ENCODE measurements at places on chromosomes 12 and 14.

DNA sequence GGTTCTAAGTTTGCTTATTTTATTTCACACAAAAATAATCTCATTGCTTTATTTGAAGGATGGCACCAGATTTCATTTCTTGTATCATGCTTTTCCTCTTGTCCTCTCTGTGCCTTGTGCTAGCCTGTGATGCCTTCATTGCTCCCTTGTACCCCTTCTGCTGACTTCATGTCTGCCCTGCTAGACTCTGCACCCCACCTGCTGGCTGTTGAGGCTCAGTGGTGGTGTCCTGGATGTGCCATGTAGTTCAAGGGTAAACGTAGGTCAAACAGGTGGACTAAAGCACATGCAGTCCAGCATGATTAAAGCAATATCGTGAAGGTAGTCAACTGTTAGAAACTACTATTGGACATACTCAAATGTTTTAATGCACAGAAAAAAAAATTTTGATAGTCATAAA, 21.6 kb downstream of the MRPS35 start:
- DNase-seq: peak; percentile 21

- DNase-seq: no peak
Measured at GRCh38 chr14:50961605-50962221, 17.4 kb upstream of the PYGL start.

DNA sequence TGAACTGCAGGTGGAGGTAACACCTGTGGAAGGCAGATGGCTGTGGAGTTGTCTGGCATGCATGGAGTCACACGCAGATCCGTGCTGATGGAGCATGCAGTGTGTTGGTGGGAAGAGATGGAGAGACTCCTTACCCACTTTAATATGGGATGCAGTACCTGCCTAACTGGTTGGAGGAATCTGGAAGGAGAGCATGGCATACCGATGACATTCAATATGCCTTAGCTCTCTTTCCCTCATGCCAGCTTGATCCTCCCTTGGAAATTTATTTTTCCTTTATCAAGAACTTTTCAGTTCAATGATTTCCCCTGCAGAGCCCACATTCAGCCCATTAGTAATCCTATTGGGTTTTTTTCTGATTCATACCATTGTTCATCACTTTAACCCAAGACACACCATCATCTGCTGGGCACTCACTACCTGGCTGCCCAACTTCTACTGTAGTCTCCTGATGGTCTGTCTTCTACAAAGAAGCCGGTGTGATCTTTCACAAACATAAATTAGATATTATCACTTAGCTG, 25.9 kb upstream of the NR2C1 start:
- no peak for DNase-seq

DNA sequence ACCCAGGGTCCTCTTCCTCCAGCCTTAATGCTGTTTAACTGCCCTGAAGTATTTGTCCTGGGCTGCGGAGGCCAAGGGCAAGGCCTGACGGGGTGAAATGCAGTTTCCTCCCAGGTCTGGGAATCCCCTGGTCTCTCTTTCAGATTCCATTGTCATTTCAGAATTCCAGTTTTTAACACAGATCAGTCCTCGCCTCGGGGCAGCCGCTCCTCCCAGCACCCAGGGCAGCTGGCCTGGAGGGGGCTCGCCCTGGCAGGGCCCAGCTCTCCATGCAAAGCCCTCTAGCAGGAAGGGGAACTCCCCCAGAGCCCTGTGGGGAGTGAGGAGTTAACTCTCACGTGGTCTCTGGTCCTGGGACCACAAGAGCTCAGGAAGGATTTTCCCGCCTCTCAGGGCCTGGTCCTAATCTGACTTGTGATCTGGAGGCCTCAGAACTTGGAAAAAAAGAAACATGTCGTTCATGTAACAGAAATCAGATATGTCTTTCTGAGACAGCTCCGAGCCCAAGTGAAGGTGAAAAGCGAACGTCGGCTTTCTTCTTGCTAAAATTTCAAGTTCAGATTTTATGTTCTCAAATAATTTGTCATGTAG, 265.6 kb upstream of the SFSWAP start:
- DNase-seq: no peak

DNA sequence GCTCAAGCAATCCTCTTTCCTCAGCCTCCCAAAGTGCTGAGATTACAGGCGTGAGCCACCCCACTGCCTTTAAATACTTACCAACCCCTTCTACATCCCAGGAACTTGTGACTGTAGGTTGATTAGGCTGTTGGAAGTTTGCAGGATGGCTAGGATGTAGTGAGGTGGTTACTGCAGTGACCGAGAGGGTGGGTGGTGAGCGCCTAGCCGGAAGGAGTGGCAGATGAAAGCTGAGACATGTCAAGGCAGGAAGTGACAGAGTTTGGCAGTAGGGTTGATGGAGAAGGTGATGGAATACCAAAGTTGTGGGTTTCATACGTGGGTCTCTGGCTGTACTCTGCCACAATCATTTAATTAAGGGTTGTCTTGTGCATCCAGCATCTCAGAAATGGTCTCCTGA, 13.5 kb downstream of the B4GALNT3 start:
- no peak for DNase-seq
